ENCODE measurements at places on chromosomes 7 and 10.

DNA sequence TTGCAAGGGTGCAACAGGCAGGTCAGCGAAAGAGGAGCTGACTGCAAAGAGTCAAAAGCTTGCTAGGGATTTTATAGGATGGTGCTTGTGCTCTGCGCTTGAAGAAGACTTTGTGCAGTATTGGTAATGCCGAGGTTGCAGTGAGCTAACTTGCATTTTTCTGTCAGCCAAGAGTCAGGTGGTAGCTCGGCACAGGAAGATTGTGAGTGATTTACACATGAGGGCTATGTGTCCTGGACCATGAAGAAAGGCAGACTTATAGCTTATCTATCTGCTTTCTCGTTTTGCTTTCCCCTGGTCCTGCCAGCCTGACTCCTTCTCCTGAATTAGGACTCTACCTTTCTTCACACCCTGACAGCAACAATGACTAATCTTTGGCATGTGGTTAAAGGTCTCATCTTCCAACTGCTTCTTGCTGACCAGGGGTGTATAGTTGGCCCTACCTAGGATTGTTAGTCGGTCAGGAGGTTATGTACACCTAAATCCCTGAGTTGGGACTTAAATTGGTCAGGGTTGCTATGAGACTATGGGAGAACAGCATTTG, 4.1 kb upstream of the SYPL1 start:
- DNase-seq: no peak

GRCh38 chr10:86733260-86733671, 23.2 kb upstream of the BMPR1A start:
- DNase-seq: no peak

DNA sequence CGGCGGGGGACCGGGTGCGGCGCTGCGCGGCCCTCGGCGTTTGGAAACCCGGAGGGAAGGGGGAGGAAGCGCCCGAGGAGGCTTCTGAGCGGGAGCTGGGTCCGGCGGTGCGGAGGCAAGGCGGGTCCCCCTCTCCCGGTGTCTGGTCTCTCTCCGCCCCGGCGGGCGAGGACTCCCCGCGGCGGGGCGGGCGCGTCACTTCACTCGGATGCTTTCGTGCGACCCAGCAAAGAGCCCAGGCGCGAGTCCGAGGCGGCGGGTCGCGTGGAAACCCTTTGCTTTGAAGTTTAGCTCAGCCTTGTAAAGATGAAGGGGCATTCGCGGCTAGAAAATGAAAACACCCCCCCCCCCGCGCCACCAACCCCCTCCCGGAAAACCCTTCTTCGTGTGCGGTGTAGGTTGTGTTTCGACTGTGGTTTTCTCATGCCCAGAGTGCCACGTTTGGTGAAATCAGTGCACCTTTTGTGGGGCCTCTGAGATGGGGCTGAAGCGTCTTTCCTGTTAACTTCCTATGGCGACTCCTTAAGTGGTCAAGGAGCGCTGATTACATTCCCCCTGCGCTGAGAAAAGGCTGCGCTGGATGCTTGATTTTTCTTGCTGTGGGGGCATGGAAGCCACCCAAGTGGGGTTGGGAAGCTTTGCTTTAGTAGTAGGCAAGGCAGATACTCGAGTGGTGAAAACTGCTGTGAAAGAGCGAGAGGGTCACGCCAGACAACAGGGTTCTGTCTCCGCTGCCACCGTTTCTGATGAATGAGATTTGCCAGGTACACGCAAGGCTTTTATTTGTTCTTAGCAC, 876 bp downstream of the GNAI1 start:
- DNase-seq: peak; percentile 29

GRCh38 chr7:31190906-31191305, 138.8 kb downstream of the ADCYAP1R1 start:
- DNase-seq: no peak

DNA sequence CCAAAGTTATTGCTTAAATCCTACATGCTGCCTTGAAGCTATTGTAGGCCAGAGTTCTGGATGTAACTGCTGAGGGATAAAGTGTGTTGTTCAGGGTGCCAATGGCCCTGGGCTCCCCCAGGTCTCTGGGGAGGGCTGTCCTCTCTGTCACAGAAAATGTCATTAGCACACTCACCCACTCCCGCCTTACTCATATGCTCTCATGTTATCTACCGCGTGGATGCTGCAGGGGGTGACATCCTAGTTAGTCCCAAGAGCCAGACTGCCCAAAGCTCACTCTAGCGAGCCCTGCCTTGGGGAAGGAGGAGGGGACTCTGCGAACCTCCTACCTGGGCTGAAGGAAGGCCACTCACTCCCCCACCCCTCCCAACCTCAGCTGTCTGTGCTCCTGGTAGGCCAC, 122.5 kb downstream of the FRMD4A start:
- DNase-seq: no peak

DNA sequence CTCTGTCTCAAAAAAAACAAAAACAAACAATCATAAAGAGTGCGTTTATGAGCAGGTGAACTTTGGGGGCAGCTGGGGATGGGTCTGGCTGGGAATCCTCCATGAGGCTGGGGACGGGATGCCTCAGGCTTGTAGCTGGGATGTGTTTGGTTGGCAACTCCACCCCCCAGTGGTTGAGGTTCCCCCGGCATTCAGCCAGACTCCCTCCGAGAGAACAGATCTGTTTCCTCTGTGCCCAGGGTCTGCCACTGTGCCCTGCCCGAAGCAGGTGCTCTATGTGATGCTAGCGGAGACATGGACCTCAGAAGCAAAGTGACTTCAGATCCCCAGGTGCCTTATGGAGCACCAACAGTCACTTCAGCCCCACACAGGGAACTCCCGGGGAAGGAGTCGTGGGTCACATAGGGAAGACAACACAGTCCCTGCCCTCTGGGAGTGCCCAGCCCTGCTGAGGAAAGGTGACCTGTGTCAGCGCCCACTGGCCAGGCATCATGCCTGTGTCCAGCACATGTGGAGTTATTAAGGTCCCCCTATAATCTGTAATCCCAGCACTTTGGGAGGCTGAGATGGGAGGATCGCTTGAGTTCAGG, 29.3 kb upstream of the GTF2IRD1 start:
- DNase-seq: no peak

DNA sequence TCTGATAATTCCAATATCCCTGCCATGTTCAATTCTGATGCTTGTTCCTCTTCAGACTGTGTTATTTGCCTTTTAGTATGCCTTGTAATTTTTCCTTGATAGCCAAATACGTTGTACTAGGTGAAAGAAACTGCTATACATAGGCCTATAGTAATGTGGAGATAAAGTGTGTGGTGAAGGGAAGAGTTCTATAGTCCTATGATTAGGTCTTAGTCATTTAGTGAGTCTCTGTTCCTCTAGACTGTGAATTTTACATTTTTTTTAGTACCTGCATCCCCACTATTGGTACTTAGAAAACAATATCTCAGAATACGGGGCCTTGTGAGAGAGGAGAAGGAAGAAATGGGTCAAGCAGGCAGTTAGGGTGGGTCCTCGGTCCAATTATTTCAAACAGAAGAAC, 59.6 kb upstream of the SEMA3E start:
- no peak for DNase-seq

- no peak for DNase-seq
Observed at GRCh38 chr10:123413353-123413752, 252.8 kb upstream of the GPR26 start.

DNA sequence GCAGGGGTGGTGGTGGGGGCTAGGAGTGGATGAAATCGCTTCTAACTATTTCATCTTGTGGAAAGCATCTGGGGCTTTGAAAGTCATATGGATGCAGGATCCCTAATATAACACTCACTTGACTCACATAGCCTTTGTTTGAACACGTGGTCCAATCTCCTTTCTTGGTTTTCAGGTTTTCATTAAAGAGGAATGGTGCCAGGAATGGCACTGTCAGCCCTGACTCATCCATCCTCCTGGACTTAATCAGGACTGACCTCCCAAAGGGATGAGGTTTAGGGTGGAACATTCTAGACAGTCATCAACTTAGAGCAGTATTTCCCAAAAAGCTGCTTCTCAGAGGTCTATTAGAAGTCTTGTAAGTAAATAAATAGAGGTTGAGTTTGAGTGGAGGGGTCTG, 162.0 kb upstream of the PLXNA4 start:
- no peak for DNase-seq

- DNase-seq: no peak
Observed at GRCh38 chr7:35584990-35585389, 109.9 kb downstream of the HERPUD2 start.

- DNase-seq: no peak
Observed at GRCh38 chr7:96188174-96188581, 133.7 kb downstream of the SLC25A13 start.

DNA sequence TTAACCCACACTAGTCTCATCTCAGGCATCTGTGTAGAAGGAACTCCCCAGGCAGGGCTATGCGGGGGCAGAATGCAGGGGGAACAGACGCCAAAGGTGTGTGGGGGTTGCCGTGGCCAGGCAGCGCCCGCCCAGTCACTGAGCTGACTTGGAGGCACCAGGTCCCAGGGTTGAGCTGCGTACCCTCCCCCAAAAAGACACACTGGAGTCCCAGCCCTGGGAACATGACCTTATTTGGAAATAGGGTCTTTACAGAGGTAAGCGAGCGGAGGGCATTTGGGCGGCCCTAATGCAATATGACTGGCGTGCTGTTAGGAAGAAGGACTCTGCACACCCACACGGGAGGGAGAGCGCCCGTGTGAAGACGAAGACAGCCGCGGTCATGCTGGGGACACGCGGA, 274.5 kb downstream of the DNAJB6 start:
- DNase-seq: no peak

GRCh38 chr10:61628875-61629513, 33.7 kb upstream of the CABCOCO1 start:
- DNase-seq: no peak

DNA sequence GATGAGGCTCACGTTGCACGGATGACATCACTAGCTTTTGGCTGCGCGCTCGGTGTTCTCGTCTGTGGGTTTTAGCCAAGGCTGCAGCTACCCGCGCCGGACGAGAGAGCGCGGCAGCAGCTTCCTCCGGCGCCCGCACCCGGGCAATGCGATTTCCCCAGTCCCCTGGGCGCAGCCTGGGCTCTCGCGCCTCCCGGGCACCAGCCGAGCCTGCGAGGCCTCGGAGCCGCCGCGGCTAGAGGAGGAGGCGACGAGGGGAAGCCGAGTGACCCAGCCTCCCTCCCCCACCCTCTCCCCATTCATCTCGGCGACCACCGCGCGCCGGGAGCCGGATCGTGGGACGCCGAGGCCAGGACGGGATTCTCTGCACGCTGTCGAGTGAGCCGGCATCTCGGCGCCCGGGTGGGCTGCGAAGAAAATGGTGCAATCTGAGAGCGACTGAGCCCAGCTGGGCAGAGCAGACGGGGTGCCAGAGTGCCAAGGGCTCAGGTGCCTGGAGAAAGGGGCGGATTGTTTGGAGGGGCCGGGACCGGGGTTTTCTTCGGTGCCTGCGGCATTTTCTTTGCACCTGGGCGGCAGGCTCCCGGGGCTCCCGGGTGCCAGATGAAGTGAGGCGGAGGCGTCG, 1.2 kb upstream of the TMEM178B start:
- DNase-seq: no peak

DNA sequence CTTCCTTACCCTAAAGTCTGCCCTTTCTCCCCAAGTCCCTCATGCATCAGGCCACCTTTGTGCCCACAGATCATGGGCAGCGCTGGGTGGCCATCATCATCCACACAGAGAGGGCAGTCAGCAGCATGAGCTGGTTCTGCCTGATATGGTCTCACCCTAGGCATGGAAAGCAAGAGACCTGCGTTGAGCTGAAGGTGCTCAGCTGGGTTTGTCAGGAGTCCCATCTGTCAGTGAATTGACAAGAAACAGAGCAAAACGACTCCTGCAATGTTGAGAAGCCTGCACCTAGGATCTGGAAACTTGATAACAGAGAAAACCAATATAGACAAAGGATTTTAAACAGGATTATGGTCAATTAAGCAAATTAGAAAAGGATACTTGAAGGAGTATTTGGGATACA, 242.7 kb upstream of the PRSS1 start:
- no peak for DNase-seq

DNA sequence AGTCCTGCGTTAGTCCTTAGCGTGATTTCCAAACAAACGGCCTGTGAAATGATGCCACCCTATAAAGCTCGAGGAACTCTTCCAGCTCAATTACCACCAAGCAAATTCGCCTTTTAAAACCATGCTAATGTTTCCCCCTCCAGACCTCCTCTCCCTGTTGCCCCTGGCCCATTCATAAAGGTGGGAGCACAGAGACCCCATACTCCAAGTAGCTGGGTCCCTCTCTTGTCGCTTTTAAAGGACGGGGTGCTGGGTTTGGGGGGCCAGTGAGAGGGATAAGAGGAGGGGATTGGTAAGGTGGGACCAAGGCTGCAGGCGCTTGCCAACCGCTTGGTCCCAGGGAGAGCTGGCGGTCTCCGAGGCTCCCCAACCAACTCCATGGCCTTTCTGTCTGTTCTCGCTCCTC, 1.2 kb downstream of the HMX2 start:
- DNase-seq: no peak

DNA sequence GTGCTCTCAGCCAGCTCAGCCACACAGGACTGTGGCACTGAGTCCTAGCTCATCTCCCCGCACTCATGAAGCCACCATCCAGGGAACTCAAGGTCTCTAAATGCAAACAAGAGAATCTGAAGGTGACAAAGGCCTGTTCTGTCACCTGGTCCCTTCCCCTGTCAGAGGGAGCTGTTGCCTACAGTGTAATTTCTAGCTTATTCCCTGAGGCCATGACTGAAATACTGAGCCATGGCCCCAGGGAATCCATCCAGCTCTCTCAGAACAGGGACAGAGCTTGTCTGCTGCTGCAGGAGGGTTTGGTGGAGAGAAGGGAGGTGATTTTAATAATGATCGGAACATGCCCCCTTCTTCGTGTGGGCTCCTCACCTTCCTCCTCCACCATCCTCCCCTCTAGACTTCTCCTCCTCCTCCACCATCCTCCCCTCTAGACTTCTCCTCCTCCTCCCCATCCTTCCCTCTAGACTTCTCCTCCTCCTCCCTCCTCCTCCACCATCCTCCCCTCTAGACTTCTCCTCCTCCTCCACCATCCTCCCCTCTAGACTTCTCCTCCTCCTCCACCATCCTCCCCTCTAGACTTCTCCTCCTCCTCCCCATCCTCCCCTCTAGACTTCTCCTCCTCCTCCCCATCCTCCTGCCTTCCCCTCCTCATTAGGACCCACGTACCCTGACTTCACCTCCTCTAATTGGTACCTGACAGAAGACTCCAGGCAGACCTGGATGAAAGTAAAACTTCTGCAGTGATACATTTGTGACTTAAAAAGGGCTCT, 338.0 kb upstream of the MKI67 start:
- peak; percentile 3 for DNase-seq

DNA sequence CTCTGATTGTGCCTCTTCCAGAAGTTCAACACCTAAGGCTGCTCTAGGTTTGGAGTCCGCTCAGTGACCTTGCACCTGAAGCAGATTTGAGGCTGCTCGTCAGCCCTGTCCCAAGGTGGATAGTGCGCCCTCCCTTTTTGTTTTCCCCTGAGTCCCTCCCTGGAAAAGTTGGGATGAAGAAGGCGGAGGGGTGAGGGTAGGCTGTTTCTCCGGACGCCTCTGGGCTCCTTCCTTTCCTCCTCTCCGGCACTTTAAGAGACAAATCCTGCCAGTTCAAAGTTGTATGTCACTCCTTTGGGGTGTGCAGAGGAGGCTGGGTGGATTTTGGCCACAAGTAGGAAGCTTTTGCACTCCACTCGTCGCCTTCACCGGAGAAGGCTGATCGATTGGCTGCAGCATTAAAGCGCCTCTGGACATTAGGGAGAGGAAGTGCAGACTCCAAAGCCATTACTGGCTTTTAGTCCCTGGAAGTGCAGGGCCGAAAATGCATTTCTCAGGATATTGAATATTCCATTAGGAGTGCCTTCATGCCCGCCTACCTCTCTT, 81.9 kb upstream of the PRKG1 start:
- no peak for DNase-seq

- peak; percentile 59 for DNase-seq
Observed at GRCh38 chr7:151232917-151233701, 826 bp downstream of the CHPF2 start.

GRCh38 chr7:14133752-14134151, 144.3 kb upstream of the ETV1 start:
- no peak for DNase-seq

Measured in CD8-positive, alpha-beta memory T cell (primary cell).